ENCODE measurements at places on chromosomes 2 and 18. TPM values are rescaled to one million over a fixed set of nuclear protein-coding genes. Genes with fewer than 3 reads are reported as not detected.

Gene DSG4
- total RNA-seq, result not detected

Gene PARD6G
- 0.16 TPM for total RNA-seq

Gene HTR2B
- not detected for total RNA-seq

Gene ZSWIM2
- not detected for total RNA-seq

Gene AGXT
- not detected for total RNA-seq

Gene LBX2
- 0.36 TPM for total RNA-seq

Gene XDH
- total RNA-seq, result not detected

Gene BOLL
- total RNA-seq, result not detected

Gene BMP10
- total RNA-seq, result not detected

Gene PTH2R
- total RNA-seq, result not detected

Gene OTOS
- total RNA-seq, result not detected

Gene CHRNG
- not detected for total RNA-seq

Gene COL4A4
- not detected for total RNA-seq

Gene FAM237A
- not detected for total RNA-seq

Gene FIGN
- not detected for total RNA-seq

Gene IGFBP2
- 124 TPM for total RNA-seq

Gene CEP192
- 42.9 TPM for total RNA-seq

Gene PAX8
- 0.63 TPM for total RNA-seq

Gene GKN1
- not detected for total RNA-seq

Gene RAX
- not detected for total RNA-seq

Gene TNS1
- 1.8 TPM for total RNA-seq

Gene CERKL
- total RNA-seq, result 0.11 TPM

Gene ZNF142
- total RNA-seq, result 33.7 TPM

Gene EVA1A
- total RNA-seq, result 0.43 TPM

Gene BCL2
- 104 TPM for total RNA-seq

Gene LRP2
- 2.2 TPM for total RNA-seq

Gene ERMN
- total RNA-seq, result 1.3 TPM

Measured in activated CD8-positive, alpha-beta T cell treated with anti-CD3 and anti-CD28 coated beads for 36 hours (primary cell).